Liver (tissue), 10 donors: ENCODE measurements at places on chromosomes 7 and 10.

GRCh38 chr7:51226916-51227535, 89.6 kb downstream of the COBL start:
- DNase-seq = no peak

GRCh38 chr7:34062826-34063225, 157.5 kb downstream of the BMPER start:
- DNase-seq = no peak

- DNase-seq = no peak
These were observed 91.5 kb downstream of the FOXL3 start for GRCh38 chr7:381211-382042.

- DNase-seq = no peak
These were observed 612.9 kb downstream of the DNAJB6 start for GRCh38 chr7:157949711-157950110.

GRCh38 chr10:46536781-46537180, 19.7 kb downstream of the GPRIN2 start:
- DNase-seq = no peak

GRCh38 chr10:49218480-49218879, 30.3 kb upstream of the TMEM273 start:
- no peak for DNase-seq

GRCh38 chr10:79397575-79398303, 47.7 kb downstream of the ZCCHC24 start:
- DNase-seq = no peak

DNA sequence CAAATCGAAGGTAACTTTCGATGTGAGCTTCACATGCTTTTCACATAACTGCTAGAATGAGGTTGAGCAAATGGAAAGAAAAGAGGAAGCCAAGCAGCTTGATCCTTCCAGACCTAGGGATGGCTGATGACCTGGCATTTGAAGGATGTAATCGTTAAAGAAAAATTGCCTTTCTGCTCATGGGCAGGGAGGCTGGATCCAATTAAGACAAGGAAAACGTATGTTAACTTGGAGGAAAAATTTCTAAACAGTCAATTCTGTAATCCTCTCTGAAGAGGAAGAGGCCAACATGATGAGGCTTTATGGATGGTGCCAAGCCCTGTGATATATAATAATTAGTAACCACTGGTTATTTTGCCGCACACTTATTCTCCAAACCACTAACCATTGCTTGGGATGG, 12.5 kb downstream of the GRK5 start:
- no peak for DNase-seq

- DNase-seq = no peak
These were observed 882.6 kb upstream of the C7orf33 start for GRCh38 chr7:147707926-147708325.

- DNase-seq = no peak
These were observed 177.6 kb downstream of the GNAI1 start for GRCh38 chr7:80312139-80312661.

- no peak for DNase-seq
These were observed 53.8 kb downstream of the CAMK1D start for GRCh38 chr10:12403119-12403518.

DNA sequence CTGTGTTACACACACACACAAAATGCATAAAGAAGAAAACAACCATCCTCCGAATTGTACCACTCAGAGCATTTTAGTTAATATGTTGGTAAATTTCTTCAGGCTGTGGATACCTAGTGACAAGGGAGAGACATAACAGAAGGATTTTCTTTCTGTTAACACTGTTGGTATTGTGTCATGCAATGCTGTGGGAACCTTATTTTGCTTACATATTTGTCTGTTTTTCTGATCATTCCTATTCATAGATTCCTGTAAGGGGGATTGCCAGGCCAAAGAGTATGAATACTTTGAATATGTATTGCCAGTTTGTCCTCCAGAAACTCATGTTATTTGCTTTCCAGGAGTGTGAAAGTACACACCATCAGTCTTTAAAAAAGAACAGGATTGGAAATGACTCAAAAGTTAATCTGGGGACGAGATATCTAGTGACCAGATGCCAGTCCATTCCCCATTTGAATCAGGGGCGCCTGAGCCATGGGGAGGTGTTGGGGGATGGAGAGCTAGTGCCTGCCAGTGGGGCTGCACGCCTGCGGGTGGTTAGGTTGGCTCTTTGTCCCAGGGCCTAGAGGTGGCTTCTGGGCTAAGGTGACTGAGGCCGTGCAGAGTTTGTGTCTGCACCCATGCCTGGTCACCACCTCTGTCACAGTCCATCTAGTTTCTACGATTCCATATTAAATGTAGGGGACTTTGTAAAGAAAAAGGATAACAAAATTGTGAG, 142.0 kb downstream of the PTPN20 start:
- no peak for DNase-seq

- DNase-seq = no peak
These were observed 6.2 kb upstream of the PIK3CG start for GRCh38 chr7:106858618-106859532.

DNA sequence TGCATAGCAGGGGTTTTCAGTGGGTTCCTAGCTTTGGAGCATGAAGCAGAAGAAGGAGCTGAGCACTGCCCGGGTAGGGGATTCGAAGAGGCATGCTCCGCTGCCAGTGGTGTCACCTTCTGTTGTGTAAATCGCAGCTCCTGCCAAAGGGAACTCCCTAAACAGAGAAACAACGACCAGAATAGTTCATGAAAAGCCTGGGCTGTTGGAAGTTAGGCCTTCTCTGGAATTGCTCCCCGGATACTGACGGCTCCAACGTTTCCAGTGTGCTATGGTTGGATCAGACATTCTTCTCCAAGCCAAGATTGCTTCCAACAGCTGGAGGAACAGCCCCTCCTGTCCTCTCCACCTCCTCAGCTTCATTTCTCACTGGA, 546.0 kb upstream of the FZD8 start:
- DNase-seq = no peak

DNA sequence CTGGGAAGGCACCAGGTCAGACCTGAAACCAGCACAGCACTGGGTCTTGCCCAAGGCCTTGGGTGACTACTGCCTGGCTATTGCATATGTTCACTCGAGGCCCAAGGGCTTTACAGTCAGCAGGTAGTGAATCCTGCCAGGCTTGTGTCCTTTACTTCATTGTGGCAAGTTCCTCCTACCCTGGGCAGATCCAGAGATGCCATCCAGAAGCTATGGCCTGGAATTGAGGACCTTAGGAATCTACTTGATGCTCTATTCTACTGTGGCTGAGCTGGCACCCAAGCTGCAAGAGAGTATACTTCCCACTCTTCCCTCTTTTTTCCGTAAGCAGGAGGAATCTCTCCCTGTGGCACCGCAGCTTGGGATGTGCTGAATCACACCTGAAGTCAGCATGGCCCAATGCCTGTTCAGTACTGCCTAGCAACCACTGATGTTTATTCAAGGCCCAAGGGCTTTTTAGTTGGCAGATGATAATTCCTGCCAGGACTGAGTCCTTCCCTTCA, 246.7 kb upstream of the CTBP2 start:
- no peak for DNase-seq

- no peak for DNase-seq
These were observed 569.8 kb downstream of the CALN1 start for GRCh38 chr7:71842381-71842780.

- no peak for DNase-seq
These were observed 7.8 kb downstream of the HTRA1 start for GRCh38 chr10:122468926-122469781.
